ENCODE measurements at places on chromosomes 7 and 10.

DNA sequence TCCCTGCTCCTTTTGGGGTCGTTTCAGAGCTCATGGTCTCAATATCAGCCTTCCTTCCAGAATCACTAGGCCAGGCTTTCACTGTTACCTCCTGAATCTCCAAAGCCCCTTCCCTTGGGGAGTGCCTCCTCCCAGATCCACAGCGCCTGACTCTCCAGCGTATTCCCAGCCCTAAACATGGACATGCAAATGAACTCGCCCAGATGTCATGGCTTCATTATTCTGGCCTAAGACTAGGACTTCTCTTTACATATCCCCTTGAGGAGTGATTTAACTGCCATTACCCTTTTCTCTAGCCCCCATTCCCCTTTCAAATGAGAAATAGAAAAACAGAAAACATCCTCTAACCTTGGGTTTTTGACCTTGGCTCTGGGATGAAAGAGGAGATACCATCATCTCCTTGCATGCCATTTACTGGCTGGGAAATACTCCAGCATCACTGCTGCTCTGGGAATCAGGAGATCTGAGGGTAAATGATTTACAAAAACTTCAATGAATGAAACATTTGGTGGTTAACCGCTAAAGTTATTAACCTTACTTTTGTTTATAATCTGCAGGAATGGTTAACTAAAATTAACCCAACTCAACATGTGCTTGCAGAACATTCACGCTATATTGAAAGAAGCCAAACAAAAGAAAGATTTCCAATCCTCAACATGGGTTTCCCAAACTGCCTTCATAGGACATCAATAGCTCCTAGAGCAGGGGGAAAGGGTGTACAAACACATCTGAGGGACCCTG is 37.0 kb downstream of the FAM171A1 start:
- peak; percentile 99 for DNase-seq

DNA sequence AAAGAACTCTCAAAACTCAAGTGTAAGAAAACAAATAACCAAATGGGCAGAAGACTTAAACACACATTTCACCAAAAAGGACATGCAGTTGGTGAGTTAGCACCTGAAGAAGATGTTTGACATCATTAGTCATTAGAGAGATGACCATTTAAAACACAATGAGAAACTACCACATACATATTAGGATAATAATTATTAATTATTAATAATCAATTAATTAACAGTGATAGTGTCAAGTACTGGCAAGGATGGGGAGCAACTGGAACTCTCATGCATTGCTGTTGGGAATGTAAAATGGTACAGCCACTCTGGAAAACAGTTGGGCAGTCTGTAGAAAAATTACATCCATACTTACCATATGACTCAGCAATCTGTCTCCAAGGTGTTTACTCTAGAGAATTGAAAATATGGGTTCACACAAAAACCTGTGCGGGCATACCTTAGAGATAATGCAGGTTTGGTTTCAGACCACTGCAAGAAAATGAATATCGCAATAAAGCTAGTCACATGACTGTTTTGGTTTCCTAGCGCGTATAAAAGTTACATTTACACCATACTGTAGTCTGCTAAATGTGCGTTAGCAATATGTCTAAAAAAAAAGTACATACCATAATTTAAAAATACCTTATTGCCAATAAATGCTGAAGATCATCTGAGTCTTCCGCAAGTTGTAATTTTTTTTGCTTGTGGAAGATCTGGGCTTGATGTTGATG is 30.3 kb downstream of the ARID5B start:
- no peak for DNase-seq

DNA sequence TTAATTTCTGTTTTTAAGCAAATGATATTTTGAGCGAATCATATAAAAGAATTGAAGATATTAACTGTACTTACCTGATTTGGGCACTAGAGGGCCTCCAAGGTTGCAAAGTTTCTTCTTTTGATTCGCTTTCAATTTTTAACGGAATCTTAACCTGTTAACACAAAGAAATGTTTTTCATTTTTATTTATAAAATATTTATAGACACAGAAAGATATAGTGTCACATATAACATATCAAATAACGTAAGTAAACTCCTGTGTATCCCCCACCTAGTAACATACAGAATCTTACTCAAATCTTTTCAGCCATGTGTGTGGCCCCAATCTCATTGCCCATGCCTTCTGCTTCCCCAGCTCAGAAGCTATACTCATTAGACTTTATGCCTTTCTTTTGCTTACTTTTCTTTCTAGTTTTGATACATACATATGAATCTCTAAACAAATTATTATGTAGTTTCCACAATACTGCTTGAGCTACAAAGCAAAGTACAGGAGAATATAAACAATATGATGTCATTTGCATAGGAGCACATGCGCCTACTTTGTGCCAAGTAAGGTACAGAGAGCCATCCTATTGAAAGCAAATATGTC is 49.5 kb upstream of the ZPBP start:
- DNase-seq = peak; percentile 34

DNA sequence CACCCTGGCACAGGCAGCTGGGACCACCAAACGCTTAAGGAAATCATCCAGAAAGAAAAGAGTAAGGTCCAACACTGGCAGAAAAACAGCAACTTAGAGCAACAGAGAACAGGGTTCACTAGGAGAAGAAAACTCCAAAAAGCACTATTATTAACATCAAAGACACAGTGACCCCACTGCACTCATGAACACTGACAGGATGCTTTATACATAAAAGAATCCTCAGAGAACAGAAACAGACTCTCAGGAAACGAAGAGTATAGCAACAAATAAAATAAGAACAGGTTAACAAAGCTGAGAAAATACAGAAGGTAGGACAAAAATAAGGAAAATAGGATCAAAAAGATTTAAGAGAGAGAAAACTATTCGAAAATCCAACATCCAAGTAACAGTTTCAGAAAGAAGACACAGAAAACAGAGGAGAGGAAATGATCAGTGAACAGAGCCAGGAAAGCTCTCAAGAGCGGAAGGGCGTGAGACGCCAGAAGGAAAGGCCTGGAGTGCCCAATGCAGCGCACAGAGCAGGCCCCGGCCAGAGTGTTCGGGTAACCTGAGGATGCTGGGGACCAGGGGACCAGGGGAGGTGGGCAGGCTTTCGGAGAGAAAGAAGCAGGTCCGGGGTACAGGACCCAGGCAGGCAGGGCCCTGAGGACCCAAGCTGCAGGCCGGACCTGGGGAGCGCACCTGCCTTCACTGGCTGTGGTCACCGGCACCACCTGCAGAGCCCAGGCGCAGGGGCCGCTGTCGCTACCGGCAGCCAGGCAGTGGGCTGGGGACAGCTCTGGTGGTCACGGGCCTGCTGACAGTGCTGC is 258.2 kb downstream of the MAD1L1 start:
- no peak for DNase-seq

DNA sequence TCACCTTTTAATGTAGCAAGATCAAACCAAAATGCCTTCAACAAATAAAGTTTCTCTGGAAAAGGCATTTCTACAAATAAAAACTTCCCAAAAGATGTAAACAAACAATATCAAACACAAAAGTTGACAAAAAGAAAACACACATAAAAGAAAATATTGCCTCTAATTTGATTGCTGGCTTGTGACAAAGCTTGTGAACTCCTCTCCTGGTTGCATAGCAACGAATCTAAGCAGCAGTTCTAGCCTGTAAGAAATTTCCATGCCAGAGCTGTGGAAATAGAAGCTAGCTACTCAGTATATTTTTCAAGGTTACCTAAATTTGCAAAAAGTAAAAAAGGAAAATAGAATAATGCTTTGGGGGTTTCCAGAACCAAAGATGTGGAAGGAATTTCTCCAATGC is 173.9 kb upstream of the CDK1 start:
- peak; percentile 37 for DNase-seq

GRCh38 chr10:67659497-67659896 is 36.5 kb downstream of the CTNNA3 start:
- DNase-seq = no peak

DNA sequence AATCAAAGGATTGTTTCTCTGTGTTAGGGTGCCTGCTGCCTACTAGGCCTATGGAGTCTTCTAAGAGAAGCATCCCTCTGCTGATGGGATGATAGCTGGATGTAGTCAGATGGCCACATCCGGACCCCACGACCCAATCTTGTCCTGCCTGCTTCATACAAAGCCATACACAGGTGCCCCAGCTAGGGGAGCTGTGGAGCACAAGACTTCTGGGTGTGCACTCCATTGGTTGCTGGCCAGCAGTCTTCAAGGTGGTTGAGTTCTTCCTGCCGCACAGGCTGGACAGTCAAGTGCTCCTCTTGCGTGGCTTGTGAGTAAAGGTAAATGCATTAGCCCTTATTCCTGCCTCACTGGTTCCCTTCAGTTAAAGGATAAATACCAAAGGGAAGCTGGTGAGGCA is 120.2 kb downstream of the TEX36 start:
- DNase-seq = no peak

All from renal cortical epithelial cell (primary cell).